ENCODE measurements at places on chromosomes 16 and 17. TPM values are rescaled to one million over a fixed set of nuclear protein-coding genes. Genes with fewer than 3 reads are reported as not detected.

DNA sequence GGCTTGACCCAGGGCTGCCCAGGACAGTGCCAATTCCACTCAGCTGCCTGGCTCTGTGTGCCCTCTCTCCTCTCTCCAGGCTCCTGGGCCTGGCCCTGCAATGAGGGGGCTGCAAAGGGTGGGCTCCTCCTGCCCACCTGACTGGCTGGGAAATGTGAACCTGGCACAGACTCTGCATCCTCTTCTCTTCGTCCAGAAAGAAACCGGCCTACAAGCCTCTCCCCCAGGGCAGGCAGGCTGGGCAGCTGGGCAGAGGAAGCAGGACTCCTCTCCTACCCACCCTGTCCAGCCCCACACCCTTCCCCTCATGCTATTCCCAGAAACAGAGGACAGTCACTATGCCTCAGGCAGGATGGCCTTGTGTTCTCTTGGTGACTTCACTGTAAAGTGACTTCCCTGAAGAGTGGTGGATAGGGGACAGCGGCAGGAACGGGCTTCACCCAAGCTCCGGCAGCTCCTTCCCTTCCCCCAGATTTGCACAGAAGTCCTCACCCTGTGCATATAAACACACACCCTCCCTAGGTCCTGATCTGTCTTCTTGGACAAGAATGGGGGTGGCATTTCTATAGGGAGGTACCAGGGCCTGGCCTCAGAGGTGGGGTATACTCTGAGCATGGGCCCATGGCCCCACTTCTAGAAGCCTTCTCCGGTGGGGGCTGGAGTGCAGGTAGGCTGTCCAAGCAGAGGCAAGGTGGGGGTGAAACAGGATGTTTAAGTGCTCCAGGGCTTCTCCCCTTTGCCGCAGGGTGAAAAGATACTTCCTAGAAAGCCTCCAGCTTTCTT, 4.9 kb upstream of the STAT5A start:
- no peak for DNase-seq

- DNase-seq, result no peak
These were observed 10.7 kb downstream of the TBX2 start for GRCh38 chr17:61410141-61411010.

DNA sequence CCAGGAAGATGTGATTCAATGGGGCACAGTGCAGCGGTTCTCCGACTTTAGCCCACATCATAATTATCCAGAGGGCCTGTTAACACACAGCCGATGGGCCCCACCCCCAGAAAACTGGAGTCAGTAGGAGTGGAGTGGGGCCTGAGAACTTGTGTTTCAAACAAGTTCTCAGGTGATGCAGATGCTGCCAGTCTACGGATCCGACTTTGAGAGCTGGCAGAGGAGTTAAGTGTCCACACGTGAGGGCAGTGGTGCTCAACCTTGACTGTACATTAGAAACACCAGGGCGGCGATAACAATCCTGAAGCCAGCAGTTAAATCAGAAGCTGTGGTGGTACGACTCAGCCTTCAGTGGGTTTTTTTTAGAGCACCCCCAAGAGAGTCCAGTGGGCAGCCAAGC, 75.0 kb downstream of the GPRC5B start:
- no peak for DNase-seq

DNA sequence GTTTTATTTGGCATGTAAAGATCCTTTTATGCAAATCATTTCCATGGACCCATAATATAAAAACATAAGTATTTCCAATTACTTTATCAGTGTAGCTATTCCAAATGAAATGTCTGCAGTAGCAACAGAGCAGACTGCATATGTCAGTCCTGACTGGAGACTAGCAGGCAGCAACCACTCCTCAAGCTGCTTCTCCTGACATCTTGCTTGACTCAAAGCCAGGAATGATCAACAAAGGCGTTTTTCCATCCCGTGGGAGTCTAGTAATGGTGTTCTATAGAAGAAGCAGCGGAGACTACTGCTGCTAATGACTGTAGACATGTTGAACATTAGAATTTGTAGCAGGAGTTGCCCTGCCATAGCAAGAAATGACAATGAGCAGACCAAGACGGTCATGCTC, 73.2 kb upstream of the AKTIP start:
- DNase-seq, result no peak

DNA sequence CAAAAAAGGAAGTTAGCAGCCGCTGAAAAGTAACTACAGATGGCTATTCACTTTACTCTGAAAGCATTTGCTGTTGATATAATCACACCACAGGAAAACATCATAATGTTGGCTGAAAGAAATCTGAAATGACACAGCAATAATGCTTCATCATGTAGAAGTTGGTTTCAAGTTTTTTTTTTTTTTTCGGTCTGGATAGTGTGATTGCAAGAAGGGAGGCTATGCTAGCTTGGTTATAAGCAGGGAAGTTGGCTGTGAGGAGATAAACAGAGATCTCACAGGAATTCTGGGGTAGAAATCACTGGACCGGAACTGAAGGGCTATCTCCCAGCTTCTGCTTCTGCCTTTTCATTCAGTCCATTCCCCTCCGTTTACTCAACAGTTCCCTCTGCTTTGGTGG, 57.9 kb downstream of the MYO1D start:
- no peak for DNase-seq

DNA sequence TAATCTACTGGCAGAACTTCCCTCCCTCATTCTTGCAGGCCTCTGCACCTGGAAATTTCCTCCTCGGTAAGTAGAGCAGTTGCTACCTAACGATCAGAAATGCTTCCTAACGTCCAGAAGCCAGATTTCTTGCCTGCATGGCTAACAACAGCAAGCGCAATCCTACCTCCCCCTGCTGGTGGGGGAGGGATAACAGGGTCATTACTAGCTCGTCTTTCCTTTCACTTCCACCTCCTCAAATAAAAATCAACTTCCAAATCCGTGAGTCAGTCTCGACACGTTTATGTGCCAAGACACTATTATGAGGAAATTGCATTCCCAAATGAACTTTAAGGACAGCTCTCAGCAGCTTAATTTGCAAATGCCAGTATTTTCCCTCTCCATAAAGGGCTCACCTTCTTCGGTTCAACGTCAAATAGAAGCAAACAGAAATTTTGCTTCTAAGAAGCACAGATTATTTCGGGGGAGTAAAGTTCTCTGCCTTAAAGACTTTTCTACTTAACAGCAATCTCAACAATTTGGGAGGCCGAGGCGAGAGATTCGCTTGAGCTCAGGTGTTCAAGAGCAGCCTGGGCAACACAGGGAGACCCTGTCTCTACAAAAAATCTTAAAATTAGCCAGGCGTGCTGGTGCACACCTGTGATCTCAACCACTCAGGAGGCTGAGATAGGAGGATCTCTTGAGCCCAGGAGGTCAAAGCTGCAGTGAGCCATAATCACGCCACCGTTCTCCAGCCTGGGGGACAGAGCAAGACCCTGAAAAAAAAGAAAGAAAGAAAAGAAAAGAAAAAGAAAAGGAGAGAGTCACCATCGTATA, 188.6 kb upstream of the PSMD7 start:
- DNase-seq, result no peak

GRCh38 chr16:66188917-66189725, 177.4 kb upstream of the CDH5 start:
- DNase-seq, result peak; percentile 27

- no peak for DNase-seq
These were observed 29.2 kb downstream of the TBX4 start for GRCh38 chr17:61481421-61481820.

- no peak for DNase-seq
These were observed 11.1 kb upstream of the KCNJ12 start for GRCh38 chr17:21365016-21365415.

Gene ACLY
- polyA plus RNA-seq, result 91.3 TPM

Gene CISD3
- polyA plus RNA-seq, result 13.6 TPM

Gene AXIN1
- polyA plus RNA-seq, result 16.9 TPM

All from right renal pelvis (tissue), 4 donors.